ENCODE measurements at places on chromosomes 2 and 18.

GRCh38 chr2:215949991-215950404 lies 63.4 kb downstream of the MREG start:
- peak; percentile 69 for DNase-seq

DNA sequence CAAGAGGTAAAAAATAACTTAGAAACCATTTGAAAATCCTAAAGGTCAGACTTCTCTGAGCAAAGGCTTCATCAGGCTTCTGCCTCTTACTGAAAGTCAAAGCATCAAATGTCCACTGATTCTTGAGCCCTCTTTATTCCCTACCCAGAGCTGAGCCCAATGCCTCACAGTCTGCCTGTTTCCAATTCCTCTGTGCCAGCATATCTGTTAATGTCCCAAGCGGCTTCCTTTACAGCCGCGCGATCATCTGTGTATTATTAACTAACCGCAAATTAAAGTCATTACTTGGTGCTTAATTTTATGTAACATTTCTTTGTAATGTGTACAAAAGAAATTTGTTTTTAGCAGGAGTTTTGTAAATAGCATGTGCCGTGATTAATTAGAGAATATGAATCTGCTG lies 418.8 kb upstream of the HNRNPA3 start:
- DNase-seq, result no peak

- DNase-seq, result no peak
Observed at GRCh38 chr2:151973901-151974199, 125.0 kb downstream of the CACNB4 start.

- peak; percentile 80 for DNase-seq
Observed at GRCh38 chr18:50315100-50315871, 27.8 kb upstream of the CXXC1 start.

DNA sequence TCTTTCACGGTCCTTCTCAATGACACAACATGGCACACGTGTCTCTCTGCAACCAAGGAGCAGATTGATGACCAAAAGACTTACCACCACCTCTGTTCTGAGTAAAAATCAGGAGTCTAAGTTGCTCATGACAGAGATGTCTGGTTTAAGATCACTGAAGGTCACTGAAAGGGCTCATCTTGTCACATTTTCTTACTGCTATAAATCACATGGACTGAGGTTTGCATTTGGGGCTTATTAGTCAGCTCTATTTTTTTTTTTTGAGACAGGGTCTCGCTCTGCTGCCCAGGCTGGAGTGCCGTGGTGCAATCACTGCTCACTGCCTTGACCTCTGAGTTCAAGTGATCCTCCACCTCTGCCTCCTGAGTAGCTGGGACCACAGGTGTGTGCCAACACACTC lies 19.4 kb downstream of the CFLAR start:
- DNase-seq, result no peak

DNA sequence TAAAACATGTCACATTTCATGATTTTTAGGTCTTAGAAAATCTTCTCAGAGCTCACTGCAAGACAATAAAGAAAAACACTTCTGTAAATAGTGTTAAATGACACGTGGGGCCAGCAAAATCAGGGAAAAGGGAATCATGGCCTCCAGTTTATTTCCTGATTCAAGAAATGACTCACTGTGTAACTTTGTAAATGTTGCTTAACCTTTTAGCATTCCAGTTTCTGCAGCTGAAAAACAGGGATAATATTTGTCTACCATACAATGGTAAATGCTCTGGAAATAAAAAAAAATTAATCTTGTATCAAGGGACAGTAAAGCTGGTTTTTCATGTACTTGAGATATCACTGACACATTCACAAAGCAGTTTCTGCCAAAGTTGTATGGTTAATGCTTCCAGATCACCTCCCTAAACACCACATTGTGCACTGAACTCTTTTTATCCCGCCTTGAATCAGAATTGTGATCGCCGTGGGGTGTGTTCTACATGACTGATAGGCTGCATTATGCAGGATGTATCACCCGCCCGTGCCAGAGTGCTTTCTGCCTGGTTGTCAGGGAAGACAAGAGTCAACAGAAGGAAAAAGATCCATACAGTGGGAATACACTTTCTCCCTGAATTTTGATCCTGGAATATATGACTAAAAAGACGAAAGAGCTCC lies 238.8 kb downstream of the IKZF2 start:
- DNase-seq, result no peak

DNA sequence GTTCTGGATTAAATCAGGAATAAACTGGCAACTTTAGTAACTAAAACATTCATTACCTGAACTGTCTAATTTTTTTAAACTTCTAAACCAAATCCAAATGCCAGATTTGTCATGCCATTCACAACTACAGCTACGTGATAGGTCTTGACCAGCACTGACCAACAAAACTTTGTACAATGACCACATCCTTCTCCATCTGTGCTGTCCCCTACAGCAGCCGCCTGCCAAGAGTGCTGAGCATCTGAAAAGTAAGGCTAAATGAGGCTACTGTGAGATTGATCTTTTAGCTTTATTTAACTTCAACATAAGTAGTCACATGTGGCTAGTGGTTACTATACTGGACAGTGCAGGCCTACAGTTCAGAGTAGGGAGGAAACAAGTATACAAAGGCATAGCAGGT lies 7.6 kb downstream of the FAM168B start:
- no peak for DNase-seq

- no peak for DNase-seq
Observed at GRCh38 chr2:88967844-88968243, 276.4 kb downstream of the RPIA start.

GRCh38 chr2:182907081-182907830 lies 40.8 kb upstream of the FRZB start:
- DNase-seq, result no peak

DNA sequence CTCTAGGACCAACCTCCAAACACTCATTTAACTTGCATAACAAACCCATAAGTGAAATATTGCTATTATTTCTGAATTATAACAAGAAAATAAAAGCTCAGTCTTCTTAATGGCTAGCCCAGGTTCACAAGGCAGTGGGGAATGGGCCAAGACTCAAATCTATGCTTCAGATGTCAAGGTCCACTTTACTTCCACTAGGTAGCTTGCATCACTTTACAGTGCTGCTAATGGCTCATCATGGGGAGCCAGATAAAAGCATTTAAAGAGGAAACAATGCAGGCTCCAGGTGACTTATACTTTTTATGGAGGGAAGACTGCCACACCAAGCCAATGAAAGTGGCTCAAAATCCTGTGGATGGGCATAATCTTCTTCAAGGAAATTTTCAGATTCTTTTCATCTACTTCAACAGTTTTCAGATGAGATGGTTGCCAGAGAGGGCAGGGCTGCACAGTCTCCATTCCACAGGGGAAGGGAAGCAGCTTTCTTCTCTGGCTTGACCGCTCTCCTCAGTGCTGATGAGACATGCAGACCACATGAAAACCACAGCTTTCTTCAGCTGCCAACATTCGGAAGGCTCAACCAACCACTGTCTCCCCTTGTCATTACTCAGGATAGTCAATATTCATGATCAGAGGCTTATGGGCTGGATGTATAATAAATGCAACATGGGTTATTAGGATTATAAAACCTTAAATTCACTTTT lies 361.9 kb upstream of the MEX3C start:
- DNase-seq, result no peak

DNA sequence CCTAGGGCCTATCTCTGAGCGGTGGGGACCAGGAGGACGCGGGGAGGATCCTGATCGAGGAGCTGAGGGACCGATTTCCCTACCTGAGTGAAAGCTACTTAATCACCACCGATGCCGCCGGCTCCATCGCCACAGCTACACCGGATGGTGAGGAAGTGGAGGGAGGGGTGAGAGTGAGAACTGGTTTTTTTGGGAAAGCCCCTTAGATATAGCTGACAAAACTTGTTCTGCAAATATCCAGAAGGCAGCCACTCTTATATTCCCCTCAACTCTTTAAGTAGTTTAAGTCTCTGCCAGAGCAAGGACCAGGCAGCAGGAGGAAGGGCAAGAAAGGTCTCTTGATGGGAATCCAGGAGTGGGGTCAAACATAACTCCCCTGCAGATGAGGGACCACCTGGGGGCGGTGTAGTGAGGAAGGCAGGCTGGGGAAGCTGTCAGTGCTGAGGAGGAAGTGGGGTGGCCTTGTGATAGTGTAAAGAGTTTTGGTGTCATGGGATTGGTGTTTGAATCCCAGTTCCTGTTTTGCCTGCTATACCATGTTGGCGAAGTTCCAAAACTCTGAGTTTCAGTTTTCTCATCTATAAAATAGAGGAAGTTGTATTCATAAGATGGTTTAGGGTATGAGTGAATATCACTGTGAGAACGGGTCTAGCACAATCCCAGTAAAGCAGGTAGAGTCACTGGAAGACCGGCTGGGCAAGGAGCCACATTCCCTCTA lies 3.4 kb downstream of the NAGK start:
- peak; percentile 67 for DNase-seq

GRCh38 chr2:232273903-232274643 lies 104.5 kb upstream of the ALPP start:
- no peak for DNase-seq

DNA sequence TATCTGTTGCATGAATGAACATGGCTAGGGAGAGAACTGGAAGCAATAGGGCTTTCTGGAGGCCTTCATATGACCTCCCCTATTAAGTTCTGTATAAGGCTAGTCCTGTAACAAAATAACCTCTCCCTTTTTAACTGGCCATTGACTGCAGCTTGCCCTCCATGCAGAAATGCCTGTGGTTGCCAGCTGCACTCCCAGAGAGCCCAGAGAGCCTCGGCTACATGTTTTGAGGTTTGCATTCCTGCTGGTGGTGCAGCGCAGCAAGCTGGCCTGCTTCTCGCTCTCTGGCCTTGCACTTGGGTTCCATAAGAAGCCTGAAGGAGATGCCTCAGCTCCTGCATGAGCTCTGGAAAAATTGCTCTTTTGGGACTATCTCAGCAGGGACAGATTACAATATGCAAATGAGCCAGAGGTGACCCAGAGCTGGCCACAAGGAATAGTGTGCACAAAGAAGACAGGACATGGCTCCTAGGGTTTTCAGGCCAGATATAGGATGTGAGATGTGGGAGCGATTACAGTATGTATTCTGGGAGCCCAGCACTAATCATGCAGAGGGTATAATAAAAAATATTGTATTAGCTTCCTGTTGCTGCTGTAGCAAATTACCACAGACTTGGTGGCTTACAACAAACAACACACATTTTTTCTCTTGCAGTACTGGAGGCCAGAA lies 186.7 kb downstream of the INSIG2 start:
- DNase-seq, result no peak

DNA sequence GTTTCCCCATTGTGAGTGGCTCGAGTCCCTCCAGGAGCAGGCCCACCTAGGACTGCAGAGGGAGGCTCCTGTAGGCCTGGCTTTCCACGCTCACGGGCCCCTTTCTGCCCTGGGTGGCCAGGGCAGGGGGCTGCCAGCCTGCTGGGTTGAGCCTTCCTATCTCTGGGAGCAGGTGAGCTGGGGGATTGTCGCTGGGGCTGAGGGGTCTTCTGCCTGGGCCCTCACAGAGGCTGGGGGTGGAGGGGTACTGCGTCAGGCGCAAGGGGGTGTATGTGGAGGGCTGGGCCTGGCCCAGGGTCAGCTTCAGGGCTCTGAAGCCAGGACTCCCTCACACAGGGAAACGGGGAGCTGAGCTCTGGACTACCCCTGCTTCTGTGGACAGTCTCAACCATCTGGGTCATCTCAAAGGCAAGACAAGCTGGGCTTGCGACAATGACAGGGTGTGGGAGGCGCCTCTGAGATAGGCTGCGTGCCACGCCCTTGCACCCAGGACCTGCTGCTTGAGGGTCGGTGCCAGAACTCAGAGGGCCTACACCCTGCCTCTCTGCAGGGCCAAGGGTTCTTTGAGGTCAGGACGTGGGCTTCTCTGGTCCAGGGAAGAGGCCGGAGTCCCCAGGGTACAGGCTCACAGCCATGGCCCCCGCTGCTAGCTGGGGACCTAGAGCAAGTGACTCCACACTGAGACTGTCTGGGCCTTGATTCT lies 206.1 kb downstream of the TWIST2 start:
- DNase-seq, result no peak

Data from MM.1S (cell line).